ENCODE measurements at places on chromosomes 1 and 21.

- DNase-seq, result peak; percentile 35
These were observed 436 bp upstream of the TTLL7 start for GRCh38 chr1:83999316-83999819.

DNA sequence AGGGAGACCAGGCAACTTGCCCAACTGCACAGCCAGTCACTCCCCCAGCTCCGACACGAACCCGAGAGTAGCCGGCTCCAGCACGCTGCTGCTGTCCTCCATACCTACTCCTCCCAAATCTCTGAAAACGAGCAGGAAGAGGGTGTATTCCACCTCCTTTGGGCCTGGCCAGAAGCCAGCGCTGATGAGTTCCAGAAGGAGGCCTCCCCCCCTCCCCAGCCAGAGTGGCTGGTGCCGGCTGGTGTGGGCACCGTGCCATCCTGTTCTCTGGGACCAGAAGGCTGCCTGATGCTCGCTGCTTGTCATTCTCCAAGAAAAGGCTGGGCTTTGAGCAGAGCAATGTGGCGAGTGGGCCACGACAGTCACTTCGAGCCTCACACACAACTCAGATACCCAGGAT lies 22.2 kb downstream of the KCNN3 start:
- no peak for DNase-seq

DNA sequence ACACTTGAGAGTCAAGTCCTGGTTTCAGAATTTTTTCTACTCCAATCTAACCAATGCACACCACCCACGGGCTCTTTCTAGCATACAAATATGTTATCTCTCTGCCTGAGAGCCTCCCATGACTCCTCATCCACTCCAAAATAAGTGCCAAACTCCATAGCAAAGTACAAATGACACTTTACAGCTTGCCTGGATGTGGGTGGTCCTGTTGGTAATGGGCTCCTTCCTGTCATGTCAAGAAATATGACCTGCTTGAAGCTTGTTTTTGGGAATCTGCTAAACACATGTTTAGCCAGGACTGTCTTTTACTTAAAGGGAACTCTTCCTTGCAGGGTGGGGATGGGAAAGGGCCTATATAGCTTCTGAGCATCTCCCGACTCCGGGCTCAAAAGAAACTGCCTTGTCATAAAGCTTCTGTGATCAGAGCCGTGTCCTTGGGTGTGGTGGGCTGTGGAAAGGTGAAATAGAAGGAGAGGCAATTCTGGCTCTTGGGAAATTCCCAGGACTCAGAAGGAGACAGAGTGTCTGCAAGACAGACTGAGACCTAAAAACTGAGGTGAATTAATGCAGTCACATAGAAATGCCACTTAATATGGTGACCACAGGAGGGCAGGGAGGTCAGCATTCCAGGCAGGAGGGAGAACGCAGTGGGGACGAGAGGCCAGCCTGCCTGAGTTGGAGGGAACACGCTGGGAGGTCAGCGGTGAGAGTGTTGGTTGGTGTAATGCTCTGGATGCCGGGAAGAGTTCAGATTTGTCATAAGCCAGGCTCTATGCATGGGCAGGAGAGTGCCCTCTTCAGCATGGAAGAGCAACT lies 6.1 kb upstream of the IGFN1 start:
- peak; percentile 61 for DNase-seq

- DNase-seq, result no peak
These were observed 21.5 kb downstream of the ADGRB2 start for GRCh38 chr1:31742462-31743212.

DNA sequence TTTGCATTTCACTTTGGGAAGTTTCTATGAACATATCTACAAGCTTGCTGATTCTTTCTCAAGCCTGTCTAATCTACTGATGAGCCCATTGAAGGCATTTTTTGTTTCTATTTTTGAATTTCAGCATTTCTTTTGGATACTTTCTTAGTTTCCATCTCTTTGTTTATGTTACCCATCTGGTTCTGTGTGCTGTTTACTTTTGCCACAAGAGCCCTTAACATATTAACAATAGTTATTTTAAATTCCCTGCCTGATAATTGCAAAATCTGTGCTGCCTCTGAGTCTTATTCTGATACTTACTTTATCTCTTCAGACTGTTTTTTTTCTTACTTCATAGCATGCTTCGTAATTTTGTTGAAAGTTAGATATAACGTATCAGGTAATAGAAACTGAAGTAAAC lies 75.8 kb upstream of the ZRANB2 start:
- DNase-seq, result no peak

DNA sequence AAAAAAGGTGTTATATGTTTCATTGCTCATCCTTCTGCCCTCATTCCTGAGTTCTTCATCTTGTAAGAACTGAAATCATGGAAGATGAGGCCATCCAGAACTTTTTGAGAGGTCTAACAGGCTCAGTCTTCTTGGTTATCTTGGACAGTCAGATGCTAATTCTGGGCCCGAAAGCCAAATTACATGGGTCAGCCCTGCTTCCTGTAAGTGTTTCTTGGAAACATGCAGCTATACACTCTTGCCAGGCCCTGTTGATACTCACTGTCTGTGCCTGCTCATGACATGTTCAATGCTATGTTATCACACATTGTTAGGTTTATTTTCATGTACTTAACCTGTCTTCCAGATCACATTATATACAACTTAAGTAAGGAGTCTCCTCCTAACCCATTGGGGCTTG lies 542.5 kb downstream of the NUF2 start:
- no peak for DNase-seq

DNA sequence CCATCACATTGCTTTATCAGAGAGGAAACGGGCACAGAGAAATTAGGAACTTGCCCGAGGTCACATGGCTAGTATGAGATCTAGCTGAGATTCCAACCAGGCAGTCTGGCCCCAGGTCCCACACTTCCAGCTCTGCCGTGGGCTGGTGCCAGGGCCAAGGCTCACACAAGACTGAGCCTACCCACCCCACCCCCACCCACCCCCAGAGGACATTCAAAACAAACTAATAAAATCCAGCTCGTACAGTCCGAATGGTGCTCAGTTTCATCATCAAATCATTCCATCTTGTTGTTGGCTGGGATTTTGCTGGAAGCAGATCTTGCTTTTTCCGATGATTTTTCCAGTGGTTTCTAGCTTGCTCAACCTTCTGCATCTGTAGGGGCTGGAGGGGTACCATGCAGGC lies 27.9 kb downstream of the MATN1 start:
- DNase-seq, result no peak

GRCh38 chr1:163672976-163673758 lies 351.4 kb downstream of the NUF2 start:
- DNase-seq, result no peak

GRCh38 chr1:40107290-40107959 lies 10.4 kb upstream of the PPT1 start:
- DNase-seq, result no peak

GRCh38 chr1:38326135-38326534 lies 279.5 kb upstream of the POU3F1 start:
- no peak for DNase-seq

GRCh38 chr1:63487336-63488065 lies 35.5 kb downstream of the ITGB3BP start:
- no peak for DNase-seq

- no peak for DNase-seq
These were observed 15.3 kb downstream of the ACOT7 start for GRCh38 chr1:6378096-6378746.

- DNase-seq, result no peak
These were observed 4.1 kb upstream of the OLIG2 start for GRCh38 chr21:33021667-33022066.

GRCh38 chr1:58924821-58925220 lies 141.0 kb upstream of the JUN start:
- DNase-seq, result no peak

DNA sequence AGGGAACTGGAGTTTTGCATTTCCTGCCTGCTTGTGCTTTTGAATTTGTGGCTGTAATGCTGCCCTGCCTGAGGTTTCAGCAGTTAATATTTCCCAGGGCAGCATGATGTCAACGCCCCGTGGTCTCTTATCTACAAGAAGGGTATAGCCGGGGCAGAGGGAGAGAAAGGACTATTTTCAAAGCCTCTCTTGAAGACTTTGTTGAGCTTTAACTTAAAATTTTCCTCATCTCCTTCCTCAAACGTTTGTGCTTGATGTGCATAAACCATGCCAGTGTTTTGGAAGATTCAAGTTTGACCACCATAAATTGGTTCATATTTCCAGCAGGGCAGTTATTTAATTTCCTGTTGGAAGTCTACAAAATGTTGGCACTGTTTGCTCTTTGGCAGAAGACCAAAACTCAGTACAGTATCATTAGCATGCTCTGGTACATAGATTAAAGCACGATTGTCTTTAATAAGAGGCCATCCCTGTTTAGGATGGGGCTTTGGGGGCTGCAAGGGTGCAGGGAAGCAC lies 43.4 kb downstream of the ROR1 start:
- no peak for DNase-seq

DNA sequence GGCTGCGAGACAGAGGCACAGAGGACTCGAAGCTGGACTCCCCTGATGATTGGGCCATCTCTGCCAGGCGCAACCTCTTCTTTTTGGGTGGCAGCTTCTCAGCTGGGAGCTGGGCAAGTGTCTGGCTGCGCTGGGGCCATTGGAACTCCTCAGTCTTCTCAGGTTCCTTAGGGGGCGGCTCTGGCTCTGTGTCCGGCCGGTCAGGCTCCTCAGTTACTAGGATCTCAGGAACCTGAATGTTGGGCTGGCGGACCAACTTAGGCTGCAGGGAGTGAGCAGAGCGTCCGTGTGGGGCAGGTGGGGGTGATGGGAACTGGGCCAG lies 97.5 kb upstream of the EDN2 start:
- DNase-seq, result no peak

DNA sequence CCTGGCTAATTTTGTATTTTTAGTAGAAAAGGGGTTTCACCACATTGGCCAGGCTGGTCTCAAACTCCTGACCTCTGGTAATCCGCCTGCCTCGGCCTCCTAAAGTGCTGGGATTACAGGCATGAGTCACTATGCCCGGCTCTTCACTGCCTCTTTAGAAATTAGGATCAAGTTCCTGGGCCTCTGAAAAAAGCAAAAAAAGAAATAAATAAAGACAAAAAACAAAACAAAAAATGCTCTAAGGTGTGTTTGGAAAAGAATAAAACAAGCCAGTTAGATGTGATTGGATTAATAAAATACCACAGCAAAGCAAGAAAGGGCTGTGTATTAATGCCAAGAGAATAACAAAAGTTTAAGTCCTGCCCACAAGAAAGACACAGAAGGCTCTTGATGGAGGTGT lies 4.2 kb upstream of the ABCB10 start:
- no peak for DNase-seq

GRCh38 chr1:218665221-218665620 lies 320.1 kb downstream of the TGFB2 start:
- DNase-seq, result no peak

Data from iPS DF 19.7 (cell line).